ENCODE measurements at places on chromosomes 2 and 18.

DNA sequence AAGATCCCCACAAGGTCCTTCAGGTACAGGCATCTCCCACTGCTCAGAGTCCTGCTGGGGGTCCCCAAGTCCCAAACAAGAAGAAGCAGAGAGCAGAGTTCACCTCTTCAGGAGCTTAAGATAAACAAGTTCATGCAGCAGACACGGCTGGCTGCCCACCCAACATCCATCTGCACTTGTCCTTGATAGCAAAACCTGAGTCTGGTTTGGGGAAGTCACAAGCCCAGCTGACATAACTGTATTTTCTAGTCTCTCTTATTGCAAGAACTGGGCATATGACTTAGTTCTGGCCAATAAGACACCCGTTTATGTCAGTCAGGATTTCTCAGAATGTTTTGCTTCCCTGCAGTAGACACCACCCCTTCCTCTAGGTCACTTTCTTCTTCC, 31.8 kb downstream of the AFF3 start:
- no peak for DNase-seq

- DNase-seq = no peak
These were observed 5.2 kb upstream of the DNAJB2 start for GRCh38 chr2:219273937-219274336.

GRCh38 chr2:189552991-189553404, 27.6 kb downstream of the SLC40A1 start:
- DNase-seq = peak; percentile 11

DNA sequence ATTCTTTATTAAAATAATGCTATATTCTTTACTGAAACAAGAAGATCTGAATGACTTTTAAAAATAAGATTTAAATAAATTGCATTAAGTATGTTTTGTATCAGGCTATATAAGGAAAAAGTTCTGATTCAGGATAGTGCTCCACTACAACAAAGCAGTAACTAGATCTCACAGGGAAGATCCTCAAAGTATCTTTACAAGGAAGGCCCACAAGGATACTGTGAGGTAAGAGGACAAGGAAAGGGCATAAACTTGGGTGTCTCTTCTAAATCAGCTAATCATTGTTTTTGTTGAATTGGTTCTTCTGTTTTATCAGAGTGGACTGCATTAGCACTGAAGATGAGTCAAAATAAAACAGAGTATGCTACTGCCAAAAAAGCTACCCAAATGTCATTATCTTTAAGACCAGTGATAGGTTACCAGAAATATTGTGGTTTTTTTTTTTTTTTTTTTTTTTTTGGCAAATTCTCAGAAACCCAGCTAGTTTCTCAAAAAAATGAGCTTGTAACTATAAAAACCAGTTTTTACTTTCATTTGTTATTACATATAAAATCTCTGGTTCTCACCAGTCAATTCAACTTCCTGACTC, 160.9 kb downstream of the BAZ2B start:
- no peak for DNase-seq

DNA sequence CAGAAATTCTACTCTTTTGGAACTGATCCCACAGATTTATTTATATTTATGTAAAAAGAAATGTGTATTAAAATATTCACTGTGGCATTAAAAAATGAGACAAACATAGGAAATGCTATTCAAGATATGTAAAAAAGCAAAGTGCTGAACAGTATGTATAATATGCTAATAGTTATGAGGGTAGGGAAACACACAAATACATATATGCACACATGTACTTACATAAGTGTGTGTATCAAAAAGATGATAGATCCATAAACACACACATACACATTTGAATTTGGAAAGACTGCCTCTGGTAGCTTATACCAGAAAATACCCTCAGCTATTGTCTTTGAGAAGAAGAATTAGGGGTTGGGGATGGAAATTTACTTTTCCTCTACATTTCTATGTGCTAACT, 103.2 kb downstream of the MREG start:
- no peak for DNase-seq

DNA sequence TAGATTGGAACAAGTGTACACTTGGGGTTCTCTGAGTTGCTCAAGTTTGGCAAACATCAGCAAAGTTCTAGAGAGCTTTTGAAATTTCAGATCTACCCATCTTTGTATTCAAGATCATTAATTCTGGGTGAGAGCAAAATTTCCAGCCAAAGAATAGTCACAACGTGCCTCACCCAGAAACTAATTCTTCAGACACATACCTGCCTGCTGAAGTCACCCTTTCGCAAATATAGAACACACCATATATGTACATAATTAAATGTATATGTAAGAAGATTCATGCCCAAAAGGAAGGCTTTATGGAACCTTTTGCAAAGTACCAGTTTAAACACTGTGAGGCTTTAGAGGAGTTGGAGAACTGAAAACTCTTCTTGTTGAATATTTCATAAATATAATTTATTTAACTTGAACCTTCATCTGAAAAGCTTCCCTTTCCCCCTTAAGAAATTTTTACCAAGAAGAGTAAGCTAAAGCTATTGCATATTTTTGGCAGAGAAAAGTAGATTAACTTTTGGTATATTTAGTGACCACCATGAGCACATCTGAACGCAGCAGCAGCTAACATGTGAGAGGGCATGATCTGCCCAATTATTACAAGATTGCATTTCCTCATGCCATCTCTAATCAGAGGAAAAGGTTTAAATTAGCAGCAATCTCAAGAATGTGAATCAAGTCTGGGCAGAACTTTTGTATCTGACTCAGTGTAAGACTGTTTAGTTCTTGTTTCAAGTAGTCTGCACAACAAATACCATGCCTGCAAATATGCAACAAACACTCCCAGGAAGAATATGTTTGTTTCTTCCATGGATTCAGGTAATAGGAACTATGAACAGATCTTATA, 8.2 kb downstream of the RND3 start:
- DNase-seq = no peak

GRCh38 chr2:207183506-207183905, 17.8 kb upstream of the KLF7 start:
- DNase-seq = no peak

DNA sequence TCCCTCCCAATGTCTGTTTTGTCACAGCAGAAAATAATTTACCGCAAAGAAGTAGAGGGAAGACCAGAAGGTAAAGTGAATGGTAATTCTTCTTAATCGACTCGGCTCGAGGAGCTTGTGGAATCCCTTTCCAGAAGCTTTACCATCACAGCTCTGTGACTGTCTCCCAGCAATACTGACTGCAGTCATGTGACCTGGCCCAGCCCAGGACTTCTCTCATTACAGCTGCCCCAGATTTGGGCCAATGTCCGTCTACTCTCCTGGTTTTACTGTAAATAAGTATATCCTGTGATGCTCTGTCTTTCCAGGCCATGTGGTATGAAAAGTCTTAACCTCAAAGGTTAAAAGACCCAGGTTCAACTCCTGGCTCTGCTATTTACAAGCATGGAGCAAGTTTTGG, 18.9 kb upstream of the ELOA2 start:
- DNase-seq = no peak

DNA sequence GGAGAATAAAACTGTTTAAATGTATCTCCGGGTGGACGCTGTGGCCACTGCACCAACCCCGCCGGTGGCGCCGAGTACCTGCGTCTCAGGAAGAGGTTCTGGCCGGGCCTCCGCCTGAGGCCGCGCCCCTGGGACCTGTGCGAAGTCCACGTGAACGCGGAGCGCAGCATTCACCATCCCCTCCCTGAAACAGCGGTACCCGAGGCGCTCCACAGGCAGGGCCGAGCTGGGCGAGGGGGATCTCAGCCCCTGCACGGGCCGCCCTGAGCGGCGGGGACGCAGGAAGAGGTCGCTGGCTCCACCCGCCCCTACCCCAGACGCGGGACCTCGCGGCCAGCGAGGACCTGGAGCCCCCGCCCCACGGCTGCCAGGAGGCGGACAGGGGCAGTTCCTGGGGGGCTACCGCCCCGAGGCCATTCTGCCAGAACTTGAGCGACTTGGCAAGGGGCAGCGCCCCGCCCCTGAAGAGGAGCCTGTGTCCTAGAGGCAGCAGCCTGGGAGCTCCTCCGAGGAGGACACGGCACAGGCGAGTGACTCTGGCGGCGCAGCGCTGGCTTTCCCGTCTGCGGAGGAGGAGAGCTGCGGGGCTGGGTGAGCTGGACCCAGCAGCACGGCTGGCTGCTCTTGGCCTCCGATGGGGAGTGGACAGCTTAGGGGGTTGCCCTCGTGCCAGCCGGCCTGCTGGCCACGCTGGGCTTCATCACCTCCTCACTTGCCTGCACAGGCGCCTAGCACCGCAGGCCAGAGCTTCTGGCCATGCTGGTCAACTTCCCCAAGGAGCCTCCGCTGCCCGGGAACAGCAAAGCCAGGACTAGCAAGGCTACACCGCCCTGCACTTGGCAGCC, 9.7 kb upstream of the TEKT4 start:
- DNase-seq = no peak

DNA sequence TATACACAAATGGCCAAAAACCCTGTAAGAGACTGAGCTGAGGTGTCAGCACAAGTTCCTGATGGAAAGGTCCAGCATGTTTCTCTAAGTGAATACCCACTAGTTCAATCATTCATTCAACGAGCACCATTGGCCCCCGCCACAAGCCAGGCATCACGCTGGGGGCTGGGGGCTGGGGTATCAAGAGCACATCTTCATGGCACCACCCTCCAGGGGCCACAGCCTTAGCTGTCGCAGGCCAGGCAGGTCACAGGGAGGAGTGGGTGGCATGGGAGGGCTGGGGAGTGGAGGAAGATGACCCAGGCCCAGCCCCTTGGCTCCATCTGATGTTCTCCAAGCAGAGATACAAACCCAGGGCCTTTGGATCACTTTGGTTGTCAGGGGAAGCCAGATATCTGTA, 97.9 kb downstream of the ACKR3 start:
- no peak for DNase-seq

- no peak for DNase-seq
These were observed 25.6 kb downstream of the IKZF2 start for GRCh38 chr2:213125646-213126347.

DNA sequence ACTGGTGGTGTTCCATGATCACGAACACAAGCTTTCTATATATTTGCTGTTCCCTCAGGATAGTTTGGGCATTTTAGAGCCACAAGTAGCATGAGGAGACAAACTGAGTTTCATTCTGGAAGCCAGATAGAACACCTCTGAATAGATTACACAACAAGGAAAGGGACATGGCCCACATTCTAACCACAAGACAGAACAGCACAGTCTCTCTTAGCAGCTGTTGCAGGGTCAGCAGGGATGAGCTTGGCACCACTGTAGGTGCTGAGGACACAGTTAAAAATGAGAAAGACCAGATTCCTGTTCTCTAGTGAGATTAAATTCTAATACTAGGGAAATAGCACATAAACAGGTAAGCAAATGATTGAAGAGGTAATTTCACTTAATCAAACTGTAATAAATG, 235.3 kb downstream of the ZNF407 start:
- DNase-seq = no peak

GRCh38 chr2:157447741-157448140, 3.9 kb upstream of the CYTIP start:
- no peak for DNase-seq

GRCh38 chr2:105925390-105925789, 180.7 kb downstream of the NCK2 start:
- no peak for DNase-seq

- no peak for DNase-seq
These were observed 1189.4 kb downstream of the DSC3 start for GRCh38 chr18:29853126-29853525.

GRCh38 chr18:62287781-62288664, 37.1 kb upstream of the TNFRSF11A start:
- no peak for DNase-seq

DNA sequence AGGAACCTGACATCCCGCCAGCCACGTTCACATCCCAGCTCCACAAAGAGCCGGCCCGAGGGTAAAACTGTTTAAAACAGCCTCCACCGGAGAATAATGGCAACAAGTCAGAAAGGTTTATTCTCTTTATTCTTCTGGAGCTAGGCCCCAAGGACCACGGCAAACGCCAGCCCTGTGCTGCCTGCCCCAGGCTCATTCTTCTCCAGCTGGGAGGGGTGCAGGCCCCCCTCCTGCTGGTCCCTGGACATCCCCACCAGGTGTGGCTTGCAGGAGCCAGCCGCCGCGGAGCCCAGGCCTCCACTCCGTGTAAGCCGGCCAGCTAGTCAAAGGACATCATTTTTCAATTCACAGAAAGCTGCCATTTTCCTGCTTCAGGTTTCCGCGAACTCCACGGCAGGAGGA, 65.8 kb upstream of the SALL3 start:
- no peak for DNase-seq

DNA sequence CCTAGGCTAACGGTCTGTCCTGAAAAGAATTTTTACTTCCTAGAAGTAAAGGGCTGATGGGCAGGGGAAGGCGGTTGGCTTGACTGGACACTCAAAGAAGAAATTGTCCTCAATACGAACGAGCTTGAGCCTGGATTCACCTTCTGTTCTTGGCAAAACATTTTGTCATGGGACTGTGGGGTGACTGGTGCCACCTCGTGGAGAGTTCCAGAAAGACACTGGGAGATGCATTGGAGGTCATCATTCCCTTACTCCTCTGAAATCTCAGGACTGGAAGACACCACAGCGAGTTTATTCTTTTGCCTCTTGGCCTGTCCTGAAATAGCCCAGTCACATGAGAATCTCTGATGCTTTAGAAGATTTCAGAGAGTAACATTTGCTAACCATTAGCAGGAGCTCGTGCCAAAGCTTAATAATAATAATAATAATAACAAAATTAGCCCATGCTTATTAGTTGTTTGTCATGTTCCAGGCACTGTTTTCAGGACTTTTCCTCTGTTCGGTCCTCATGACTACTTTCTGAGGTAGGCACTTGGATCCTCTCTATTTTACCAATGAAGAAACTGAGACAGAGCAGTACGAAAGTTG, 44.5 kb downstream of the TMEM182 start:
- no peak for DNase-seq

GRCh38 chr2:1882471-1882870, 138.2 kb upstream of the PXDN start:
- no peak for DNase-seq

GRCh38 chr2:19739256-19739655, 162.5 kb downstream of the TTC32 start:
- no peak for DNase-seq

GRCh38 chr2:233964581-233964980, 47.4 kb downstream of the TRPM8 start:
- no peak for DNase-seq

- DNase-seq = no peak
These were observed 12.8 kb downstream of the B3GNT2 start for GRCh38 chr2:62208758-62209114.

DNA sequence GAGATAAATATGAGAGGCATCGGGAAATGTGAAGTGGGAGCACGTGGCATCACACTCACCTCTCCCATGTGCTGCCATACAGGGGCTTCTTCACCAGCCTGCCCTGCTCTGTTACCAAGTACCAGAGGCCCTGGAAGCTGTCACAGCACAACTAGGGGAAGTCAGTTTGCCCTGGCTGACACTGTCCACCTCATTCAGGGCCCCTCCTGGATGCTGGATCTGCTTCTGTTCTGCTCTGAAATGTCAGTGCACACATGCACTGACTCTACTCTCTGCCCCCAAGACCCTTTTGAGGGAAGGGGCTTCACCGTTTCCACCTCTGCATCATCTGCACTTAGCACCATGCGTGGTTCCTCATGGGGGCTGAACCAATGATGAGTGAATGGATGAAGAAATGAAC, 311.1 kb downstream of the EN1 start:
- DNase-seq = no peak

GRCh38 chr2:863732-864450, 86.8 kb upstream of the SNTG2 start:
- no peak for DNase-seq

All from spinal cord (tissue), 10 donors.